ENCODE measurements at places on chromosomes 6 and 20. TPM values are rescaled to one million over a fixed set of nuclear protein-coding genes. Genes with fewer than 3 reads are reported as not detected.

Gene SPATA25
- 1.4 TPM for total RNA-seq

- no peak for DNase-seq
These were observed 176.1 kb upstream of the CEP162 start for GRCh38 chr6:84403545-84403944.

DNA sequence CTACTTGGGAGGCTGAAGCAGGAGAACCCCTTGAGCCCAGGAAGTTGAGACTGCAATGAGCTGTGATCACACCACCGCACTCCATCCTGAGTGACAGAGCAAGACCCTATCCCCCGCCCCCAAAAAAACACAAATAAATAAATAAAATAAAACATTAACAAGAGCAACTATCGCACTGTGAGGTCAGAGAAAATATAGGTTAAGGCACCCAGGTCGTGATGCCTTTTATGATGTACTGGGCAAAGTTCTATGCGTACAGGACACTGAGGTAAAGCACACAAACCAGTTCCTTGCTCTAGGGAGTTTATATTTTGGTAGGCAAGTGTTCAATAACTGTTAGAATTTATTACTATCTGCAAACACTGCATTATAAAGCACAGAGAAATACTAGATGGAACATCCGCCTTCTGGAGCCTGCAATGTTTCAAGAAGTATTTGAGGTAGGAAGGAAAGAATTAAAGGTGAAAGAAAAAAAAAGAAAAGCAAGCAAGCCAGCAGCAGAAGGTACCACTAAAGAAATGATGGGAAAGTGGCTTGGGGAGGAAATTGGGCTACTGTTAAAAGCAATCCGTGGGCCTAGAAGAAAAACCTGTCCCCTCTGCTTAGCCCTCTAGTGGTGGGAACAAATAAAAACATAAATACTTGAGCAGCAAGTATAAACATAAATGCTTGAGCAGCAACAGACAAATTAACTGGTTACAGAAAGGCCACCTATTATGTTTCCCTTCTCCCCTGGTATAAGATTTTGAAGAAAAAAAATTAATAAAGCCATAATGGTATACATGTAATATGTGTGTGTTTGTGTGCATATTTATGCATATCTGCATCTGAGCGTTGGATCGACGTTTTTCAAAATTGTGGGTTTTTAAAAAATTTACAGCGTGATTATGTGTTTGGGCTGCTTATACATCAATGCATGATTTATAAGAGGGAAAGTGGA lies 128.0 kb downstream of the PHACTR1 start:
- DNase-seq: no peak

Gene TBX18
- total RNA-seq: not detected

Gene TMEM170B
- 1.4 TPM for total RNA-seq

Gene EFCAB8
- total RNA-seq: 1.2 TPM

- DNase-seq: no peak
These were observed 232.5 kb downstream of the PKHD1 start for GRCh38 chr6:51854876-51855275.

DNA sequence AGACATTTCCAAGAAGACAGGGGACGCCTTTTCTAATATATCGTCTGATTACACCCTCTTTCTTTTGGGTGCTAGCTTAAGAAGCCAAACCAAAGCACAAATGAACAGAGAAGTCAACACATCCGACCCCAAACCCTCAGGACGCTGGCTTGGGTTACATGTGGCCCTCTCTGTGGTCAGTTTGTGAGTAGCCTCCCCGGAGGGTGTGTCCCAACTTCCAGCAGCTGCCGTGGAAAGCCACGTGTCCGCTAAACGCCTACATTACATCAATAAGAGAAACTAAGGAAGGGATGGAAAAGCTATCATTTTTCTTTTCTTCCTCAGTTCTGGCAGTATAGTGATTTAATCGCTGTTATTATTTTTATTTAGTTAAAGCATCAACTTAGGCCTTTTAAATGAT lies 487 bp upstream of the BMP6 start:
- no peak for DNase-seq

Gene PGC
- total RNA-seq: not detected

Gene HLA-DQA2
- total RNA-seq: 0.64 TPM

- no peak for DNase-seq
These were observed 449.6 kb downstream of the KIF16B start for GRCh38 chr20:16123623-16124022.

Gene DOK5
- not detected for total RNA-seq

- DNase-seq: no peak
These were observed 110.4 kb downstream of the RIN2 start for GRCh38 chr20:19868441-19868840.

DNA sequence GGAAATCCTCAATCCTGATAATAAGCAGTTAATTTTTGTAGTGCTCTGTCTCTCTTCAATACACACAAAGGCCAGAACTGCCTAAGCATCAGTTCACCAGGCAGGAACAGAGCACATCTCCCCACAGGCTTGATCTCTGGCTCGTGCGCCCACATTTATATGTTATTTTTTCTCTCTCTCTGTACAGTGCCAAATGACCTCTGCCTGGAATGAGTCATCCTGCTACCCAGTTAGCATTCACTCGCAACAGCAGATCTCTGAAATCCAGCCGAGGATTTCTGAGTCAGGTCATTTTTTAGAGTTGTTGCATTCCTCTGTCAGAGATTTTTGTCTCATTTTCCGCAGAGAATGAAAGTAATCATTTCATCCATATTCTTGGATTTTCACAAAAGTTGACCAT lies 107.1 kb downstream of the COL12A1 start:
- DNase-seq: no peak

DNA sequence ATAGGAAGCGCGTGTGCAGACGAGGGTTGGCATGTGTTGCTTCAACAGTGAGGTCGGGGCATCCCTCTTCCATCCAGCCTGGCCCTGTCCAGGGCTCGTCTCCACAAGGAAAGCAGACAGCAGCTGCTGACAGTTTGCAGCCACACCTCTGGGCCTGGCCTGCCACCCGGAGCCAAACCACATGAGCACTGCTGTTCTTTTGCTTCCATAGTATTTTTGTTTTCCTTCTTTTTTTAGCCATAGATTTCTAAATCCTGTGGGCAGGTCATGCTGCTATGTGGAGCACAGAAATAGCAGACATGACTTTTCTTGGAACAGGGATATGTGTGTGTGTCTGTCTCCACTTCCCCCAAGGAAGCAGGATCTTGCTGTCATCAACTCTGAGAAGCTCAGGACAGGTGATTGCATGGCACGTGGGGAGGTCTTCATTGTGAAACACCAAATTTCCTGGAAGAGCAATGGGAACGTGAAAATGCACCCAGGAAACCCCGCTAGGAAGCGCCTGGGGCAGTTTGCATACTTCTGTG lies 167.4 kb downstream of the DTNBP1 start:
- DNase-seq: no peak

DNA sequence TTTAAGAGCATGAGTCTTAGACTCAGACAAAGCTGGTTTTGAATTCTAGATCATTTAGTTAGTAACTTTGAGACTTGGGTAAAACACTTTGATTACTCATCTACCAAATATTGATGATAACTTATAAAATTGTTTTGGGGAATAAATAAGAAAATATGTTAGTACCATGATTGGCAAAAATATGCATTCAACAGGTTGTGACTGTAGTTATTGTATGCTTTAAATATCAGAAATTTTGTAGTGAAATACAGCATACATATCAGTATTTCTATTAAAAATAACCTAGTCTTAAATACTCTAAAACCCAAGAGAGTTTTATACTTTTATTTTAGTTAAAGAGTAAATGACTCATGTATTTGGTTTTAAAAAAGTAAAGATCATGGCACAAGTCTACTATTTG lies 68.7 kb downstream of the ENPP1 start:
- no peak for DNase-seq

DNA sequence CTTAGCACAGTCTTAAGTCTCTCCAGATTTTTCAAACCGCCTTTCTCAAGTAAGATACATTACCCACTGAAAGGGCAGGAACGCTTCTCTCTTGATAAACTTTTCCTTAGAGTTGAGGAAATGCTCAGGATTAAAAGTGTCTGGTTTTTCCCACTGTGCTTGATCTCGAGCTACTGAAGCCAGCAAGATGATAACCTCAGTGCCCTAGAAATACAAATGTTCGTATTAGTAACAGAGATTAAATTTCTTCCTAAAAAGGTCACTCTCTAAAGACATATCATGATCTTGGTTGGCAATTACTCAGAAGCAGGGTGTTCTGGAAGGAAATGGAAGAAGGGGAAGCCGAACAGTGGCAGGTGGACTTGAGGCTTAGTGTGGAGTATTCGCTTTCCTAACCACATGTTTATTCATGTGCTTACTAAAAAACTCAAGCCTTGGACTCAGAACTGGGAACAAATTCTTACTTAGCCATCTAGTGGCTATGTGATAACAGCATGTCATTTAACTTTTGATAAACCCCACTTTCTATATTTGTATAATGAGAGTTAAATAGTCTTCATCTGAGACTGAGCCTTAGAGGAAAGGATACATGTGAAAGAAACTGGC lies 20.1 kb downstream of the C6orf141 start:
- no peak for DNase-seq

DNA sequence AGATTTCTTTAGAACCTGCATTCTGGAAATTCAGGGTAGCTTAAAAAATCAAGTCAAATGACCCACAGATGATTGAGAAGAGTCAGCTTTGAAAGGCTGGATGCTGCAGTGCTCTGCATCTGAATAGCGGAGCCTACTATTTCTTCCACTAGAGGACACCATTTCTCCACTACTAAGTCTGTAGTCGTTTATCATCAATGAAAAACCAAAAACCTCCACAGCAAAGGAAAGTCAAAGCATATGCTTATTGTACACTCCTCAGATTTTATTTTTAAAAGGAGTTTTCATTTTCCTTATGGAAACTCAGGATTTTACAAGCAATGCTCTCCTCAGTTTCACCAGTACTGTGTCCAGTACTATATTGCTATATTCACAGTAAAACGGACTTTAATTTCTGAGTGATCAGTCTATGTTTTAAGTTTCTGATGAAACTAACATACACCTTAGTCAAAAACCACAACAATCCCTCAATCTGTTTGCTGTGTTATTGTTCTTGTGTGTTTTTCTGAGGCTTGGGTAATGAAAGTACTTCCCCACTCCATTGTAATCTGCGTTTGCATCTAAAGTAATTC lies 50.5 kb upstream of the ENPP5 start:
- no peak for DNase-seq

DNA sequence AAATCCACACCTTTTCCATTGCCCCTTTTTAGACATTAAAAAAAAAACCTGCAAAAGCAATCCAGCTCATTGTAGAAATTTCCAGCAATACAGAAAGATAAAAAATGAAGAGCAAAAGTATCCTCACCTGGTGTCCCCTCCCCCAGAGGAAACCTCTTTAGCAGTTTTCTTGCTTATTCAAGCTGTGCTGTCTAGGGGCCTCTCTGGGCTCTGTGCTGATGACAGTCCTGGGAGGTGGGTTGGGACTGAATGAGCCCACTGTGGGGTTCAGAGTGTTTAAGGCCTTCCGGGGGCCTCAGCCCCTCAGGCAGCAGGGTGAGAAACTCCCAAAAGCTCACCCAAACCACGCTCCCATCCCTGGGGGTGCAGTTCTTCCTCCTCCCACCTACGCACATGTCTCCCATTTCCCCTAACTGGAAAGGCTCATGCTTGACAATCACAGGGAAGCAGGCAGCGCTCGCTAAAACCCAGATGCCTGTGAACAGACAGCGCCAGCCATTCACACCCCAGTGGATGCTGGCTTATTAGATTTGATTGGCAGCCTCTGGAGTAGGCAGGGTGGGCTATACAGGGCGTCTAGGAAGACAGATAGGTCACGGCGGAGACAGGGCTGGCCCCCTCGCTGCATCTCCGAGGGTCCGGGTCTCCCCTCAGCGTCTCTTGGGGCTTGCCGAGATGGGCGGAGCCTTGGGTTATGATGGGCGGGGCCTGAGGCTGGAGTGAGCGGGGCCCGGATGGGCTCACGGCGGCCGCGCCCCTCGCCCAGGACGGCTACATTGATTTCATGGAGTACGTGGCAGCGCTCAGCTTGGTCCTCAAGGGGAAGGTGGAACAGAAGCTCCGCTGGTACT lies 4.6 kb downstream of the GUCA1A start:
- no peak for DNase-seq

DNA sequence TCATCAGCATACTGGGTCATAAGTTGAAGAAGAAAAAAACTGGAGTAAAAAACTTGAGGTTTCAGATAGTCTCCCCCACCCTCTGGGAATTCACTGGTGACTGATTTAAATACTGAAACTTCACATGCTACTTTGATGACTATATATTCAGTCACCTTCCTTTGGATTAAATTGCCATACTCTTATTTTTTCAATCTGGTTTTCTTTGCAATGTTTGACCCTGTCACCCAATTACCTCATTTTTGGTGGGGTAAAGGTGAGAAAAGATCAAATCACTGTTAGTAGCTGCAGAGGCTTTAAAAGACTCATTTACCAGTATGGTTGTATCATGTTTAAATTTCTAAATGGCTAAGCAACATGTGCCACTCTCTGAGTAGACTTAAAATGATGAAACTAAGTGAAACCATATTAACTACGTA lies 862.7 kb upstream of the FLRT3 start:
- no peak for DNase-seq

DNA sequence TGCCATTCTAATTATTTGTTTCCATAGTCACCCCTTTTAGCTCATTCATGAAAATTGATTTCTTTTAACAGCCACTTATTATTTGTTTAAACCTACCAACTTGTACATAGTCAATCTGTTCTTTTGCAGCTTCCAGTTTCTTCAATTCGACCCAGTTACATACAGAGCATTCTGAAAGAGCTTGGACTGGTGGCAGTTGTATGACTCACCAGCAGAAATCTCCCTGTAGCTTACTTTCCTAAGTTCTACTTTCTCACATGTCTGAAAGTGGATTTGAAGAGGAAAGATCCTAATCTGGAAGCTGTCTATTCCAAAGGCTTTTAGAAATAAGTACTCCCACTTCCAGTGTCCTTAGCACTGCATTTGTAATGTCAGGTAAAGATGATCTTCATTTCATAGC lies 447.9 kb downstream of the HTR1B start:
- DNase-seq: no peak

Gene TTPAL
- 16.8 TPM for total RNA-seq

Gene DUSP15
- total RNA-seq: not detected

- no peak for DNase-seq
These were observed 17.8 kb downstream of the RARS2 start for GRCh38 chr6:87572021-87572420.

GRCh38 chr20:2124564-2125213 lies 23.1 kb downstream of the STK35 start:
- no peak for DNase-seq

DNA sequence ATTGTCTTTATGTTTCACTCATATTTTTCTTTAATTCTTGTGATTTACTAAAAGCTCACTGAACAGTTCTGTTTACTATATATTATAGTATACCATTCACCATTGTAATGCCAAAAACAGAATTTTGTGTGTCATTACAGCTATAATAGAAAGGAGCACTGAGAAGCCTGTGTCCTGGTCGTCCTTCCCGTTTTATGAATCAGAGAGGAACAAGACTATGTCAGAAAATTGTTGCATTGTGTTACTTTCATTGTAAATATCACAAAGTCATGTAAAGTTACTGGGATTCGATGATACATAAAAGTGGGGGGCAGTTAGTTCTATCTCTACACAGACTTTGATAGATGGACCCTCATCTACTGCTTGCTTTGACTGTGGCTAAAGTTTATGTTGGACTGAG lies 145.1 kb downstream of the QKI start:
- DNase-seq: no peak

DNA sequence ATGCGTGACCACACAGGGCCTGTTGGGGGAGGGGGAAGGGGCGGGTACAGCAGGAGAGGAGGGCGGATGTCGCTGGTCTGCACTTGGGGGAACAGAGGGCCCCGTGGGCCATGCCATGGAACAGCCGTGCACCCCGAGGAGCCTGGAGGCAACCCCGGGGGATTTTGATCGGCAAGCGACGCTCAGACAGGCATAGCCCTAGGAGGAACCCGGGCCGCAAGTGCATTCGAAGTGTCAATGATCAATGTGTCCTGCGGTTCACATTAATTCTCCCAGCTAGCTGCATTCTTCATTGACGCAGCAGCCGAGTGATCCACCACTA lies 772.8 kb upstream of the DEFB115 start:
- DNase-seq: no peak

Data from T-cell (primary cell).